ENCODE measurements at places on chromosomes 5 and 9.

- no peak for DNase-seq
Measured at GRCh38 chr9:120919843-120920805, 6.5 kb downstream of the TRAF1 start.

DNA sequence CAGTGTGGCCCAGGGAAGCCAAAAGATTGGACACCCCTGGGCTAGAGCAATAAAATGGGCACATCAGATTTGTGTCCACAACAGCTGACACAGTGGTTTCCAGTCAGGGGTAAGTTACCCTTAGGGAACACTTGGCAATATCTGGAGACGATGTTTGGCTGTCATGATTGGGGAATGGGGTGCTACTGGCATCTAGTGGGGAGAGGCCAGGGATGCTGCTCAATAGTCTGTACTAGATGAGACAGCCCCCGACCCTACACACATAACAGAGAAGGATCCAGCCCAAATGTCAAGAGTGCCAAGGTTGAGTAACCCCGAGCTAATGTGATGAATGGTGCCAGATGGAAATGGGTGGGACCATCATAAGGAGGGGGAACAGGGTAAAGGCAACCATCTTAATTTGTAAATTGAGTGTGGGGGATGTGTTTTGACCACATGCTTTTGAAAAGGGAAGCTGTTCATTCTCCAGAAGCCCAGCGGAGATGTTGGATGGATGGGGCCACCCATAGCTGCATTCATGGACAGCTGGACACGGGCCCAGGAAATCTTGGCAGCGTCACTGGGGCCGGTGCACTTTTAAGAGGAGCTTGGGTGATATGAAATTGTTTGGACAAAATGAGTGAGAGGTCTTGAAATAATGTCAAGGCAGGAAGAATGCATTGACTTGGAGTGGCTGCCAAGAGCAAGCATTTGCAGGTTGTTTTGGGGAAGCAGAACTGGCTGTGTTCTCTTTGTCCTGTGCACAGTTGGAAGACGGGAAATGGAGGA is 33.4 kb downstream of the SYK start:
- DNase-seq, result no peak

DNA sequence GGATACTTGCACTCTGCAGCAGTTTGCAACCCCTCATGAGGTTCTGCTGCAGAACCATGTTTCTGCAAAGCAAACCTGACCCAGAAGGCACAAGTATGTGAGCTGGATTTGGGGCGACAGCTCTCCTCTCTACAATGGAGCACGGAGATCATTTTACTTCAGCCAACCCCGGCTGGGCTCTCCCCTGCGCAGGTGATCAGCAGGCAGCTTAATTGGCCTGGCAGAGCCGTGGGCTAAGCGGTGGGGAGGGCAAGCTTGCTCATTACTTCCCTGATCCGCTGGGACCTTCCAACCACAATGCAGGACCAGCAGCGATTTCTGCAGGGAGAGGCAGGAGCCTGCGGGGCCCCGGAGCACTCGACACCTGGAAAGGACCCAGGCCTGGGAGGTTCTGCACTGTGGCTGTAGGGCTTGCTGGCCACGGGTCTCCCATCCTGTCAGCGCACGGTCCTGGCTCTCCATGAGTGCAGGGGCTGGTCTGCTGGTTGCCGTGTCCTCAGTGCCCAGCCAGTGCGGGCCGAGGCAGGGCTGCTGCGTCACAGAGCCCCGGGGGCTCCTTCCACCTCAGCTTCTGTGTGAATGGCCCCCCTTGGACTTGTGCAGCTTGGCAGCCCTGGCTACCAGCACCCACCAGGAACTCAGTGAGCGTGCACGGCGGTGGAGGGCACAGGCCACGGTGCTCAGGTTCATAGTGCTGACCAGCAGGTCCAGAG is 51.8 kb upstream of the RAPGEF1 start:
- DNase-seq, result no peak

DNA sequence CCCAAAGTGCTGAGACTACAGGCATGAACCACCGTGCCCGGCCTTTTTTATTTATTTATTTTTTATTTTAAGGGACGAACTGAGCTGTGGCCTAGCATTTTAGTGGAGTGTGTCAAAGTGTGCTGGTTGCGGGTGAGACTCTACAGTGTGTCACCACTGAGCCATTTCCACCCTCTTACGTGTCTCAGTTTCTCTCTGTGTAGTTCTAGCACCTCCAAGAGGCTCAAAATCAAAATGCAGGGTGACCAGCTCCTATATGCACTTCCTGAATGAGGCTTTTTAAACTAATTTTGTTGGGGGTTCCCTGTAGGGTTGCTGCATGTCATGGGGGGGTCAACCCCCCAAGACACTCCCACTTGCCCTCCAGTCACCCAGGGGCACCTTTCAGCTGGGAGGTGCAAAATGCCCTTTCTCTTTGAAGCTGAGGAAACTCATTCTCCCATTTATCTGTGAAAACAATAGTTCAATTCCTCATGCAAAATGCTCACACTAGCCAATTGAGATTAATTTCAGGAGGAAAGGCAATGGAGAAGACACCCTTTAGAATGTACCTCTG is 69.3 kb downstream of the COL15A1 start:
- DNase-seq, result no peak

DNA sequence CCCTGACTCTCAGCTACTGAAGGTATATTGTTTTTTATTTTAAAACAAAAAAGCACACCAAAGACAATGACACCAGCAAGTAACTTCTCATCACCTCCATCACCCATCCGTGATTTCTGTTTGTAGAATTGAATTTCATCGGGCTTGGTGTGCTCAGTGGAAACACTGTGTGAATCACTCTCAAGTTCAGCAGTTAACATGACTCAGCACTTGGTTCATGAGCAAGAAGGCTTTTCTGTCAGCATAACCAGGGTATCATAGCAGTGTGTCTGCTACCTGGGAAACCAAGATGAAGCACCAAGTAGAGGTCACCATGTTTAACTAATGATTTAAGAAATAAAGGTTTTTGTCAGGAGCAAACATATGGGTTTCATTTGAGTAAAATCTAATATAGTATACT is 123.7 kb downstream of the INSYN2B start:
- no peak for DNase-seq

DNA sequence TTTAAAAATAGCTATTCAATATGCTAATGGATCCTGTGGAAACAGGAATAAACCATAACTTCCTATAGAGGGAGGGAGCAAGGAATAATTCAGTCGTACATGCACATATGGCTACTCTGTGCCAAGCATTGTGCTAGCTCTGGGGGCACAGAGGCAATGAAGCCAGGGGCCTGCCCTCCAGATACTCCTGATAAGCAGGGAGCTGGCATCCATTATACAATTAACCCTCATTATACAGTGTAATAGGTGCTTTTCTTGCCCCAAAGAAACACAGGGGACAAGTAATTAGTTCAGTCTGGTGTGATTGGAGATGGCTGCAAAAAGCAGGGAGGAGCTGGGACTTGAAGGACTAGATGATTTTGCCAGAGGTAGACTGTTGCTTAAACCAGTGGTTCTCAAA is 200.4 kb downstream of the SREK1 start:
- no peak for DNase-seq

GRCh38 chr5:154332451-154332850 is 113.3 kb upstream of the SAP30L start:
- no peak for DNase-seq

DNA sequence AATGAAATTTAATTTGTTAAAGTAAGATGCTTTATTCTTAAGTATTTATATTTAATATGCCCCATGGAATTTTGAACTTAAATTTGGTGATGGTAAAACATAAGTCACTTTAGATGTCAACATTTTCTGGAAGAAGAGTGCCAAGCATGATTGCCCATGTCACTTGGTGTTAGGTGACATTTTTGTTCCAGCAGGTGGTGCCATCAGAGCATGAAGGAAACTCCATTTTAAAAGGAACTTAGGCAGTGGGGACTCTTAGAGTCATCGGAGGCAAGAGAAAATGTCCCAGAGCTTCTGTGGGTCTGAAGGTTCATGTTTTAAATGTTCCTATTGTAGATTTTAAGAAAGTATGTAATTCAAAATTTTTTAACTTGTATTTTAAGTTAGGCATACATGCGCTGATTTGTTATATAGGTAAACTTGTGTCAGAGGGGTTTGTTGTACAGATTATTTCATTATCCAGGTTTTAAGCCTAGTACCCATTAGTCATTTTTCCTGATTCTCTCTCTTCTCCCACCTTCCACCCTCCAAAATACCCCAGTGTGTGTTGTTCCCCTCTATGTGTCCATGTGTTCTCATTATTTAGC is 789.3 kb downstream of the SEMA5A start:
- no peak for DNase-seq

DNA sequence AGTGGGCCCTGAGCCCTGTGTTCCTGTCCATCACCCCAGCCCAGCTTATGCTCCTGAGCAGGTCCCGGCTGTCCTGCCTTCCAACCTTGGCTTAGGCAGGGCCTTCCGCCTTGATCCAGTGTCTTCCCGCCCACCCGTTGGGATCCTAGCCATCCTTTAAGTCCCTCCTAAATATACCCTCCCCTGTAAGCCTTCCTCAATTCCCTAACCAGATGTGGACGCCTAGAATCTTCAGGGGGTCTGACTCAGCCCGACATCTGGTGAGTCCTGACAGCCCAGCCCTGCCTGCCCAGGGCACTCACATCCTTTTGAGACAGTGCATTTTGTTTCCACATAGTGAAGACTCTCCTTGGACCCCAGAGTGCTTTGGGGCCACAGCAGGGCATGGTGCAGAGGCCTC is 23.7 kb downstream of the SLC6A7 start:
- no peak for DNase-seq

DNA sequence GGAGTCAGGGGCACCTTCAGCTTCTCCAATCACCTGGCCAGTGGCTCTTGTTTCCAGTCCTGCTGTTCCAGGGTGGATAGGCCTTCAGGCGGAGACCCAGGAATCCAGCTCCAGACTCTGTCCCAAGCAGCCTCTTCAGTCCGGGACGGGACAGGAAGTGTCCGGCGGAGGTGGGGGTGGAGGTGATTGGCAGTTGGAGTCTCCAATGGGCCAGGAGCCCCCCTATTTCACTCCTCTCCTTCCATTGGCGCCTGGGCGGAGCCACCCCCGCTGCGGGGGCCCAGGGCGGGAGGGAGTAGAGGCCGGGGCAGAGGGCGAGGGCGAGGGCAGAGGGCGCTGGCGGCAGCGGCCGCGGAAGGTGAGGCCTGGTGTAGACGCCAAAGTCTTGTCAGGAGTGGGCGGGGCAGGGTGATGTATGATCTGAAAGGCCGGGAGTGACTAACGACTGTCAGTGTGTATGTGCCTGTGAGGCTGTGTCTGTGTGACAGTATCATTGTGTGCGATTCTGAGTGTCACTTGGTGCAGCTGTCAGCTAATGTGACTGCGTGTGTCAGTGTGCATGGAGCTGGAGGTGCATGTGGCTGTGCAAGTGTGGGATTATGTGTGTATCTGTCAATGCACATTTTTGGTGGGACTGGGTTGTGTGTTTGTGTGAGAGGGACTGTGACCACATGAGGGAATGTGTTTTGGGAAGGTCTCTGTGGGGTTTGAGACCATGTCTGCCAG is at the start of gene IL11RA:
Gene IL11RA, plus strand, starts transcription at position 310 of the 726 bp plus-strand sequence. CDS start 3,033 bp downstream, outside the sequence.
- no peak for DNase-seq

- no peak for DNase-seq
Measured at GRCh38 chr5:7845557-7845956, 5.4 kb downstream of the CFAP90 start.

DNA sequence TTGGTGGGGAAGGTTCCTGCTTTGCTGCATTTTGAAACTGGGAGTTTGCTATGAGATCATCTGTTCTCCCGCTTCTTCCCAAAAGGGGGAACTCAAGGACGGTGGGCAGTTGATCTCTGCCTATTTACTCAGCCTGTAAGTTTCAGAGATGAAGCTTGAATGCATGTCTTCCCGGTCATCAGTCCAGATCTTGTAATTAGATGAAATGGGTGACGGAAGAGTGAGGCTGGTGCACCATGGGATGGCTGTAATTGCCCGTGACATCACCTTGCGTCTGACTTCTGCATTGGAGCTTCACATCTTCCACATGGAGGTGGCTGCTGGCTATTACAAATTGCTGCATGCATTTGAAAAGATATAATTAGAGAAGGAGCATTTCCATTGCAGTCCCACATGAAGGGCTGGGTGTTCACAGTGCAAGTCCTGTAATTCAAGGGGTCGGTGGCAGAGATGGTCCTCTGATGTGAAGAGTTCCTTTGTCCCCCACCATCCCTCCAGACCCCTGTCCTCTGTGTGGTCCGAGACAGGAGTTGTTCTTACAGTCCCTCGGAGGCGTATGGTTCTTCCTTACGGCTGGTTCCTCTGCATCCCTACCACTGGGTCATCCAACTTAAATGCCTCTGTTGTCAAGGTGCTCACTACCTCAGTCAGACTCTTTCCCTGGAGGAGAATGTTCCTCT is 72.9 kb downstream of the ZNF618 start:
- DNase-seq, result no peak

GRCh38 chr9:14347406-14348122 is 33.6 kb upstream of the NFIB start:
- no peak for DNase-seq

GRCh38 chr9:68896486-68896885 is 117.4 kb downstream of the PRKACG start:
- no peak for DNase-seq

DNA sequence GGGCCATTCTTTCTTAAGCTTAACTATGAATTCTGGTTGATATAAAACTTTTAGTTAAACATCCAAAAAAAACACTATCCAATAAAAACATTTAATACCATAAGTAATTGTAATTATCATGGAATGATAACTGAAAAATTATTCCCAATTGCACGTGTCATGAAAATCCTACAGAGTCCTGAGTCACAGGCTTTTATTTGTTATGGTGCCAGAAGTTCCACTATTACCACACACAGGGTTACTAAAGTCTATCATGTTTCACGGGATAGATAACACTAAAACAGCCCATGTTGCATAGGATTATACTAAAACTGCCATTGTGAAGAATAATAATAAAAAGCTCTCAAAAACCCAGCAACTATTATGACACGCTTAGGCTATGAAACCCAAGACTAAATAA is 1381.8 kb downstream of the EFNA5 start:
- no peak for DNase-seq

- DNase-seq, result no peak
Measured at GRCh38 chr5:119319401-119319800, 36.4 kb upstream of the TNFAIP8 start.
